GM03348 (cell line): ENCODE measurements at places on chromosomes 4 and X.

DNA sequence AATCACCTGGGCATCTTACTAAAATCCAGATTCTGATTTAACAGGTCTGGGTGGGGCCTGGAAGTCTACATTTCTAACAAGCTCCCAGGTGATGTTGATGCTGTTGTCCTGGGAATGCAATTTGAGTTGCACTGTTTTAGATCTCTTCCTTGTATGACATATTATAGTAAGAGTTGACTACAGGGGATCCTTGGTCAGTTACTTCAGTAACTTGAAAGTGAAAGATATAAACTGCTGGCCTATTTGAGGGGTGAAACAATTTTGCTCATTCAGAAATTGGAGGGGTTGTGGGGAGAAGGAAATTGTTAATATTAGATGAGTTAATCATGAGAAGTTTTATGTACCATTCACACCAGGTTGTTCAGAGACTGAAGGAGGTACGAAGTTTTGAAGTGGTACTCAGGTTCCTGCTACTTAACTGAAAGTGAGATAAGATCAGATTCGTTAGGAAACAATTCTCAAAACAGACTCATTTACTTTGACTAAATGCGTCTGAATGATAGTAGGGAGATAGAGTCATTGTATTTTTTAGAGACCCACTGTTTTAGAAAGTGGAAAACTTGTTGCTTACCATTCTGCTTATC, 12.5 kb downstream of the SH2D1A start:
- DNase-seq, result no peak

- no peak for DNase-seq
These were observed at the start of gene ESX1 for GRCh38 chrX:104254442-104255115. ESX1 (minus strand) TSS chrX:104254933; CDS start chrX:104254849, 84 bp downstream.

DNA sequence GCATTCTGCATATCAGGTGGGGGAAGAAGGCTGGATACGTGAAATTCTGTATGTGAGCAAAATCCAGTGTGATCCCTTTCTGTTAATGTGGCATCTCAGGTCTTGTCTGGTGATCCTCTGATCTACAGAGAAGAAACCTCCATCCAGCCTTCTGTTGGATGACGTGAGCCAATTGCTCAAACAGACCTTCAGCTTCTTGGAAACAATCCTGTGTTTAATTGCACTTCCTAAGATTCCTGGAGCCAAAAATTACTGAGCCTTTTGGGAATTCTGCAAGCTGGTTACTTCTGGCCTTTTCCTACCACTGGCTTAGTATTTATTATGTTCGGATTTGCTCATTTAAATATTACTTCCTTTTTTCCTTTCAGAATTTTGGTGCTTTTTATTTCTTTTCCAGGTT, 51.2 kb downstream of the TRIML1 start:
- peak; percentile 16 for DNase-seq

DNA sequence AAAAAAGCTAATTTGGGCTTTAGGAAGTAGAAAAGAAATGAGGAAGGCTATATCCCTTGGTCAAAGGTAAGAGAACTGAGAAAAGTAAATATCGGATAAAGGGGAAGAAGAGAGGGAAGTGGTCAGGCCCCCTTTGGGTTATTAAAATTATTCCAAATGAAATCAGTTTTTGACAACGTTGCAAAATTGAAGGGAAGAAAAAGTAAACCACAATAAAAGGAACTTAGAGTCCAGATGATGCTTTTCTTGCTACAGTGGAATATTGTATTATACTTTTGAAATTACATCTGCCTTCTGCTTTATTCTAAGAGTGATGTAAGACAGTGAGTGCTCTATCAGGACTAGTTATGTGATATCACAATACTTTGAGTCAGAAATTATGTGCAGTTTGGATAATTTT, 59.4 kb upstream of the RBPJ start:
- DNase-seq, result no peak

- no peak for DNase-seq
These were observed 117.7 kb upstream of the PNPLA4 start for GRCh38 chrX:8044947-8045346.

DNA sequence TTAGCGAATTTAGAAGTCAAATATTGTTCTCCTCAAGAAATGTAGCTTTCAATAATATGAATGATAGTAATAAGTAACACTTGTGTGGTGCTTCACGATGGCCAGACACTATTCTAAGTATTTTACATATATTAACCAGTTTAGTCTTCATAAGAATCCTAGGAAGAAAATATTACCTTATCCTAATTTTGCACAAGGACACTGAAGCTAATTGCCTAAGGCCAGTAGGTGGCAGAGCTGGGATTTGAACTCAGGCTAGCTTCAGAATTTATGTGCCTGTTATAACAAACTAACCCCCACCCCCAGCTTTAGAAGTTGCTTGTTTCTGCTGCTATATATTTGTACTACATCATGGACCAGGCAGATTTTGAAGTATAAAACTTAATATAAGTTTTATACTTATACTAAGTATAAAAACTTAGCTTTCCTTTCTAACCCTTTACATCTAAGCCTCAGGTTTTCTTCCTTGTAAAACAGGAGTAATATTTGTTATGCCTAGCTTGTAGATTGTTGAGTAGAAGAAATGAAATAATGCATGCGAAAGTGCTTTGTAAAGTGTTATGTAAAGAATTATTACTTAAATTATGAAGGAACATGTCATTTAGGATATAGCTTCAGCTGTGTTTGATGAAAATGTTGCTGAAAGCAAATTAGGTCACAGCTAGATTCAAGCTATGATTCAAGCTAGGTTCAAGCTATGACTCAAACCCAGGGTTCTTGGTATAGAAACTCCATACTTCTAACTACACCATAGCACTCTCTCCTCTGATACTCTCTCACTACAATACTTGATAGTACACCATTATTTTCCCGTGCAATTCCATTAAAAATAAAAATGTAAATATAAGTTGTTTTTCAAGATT, 4.2 kb upstream of the CDS1 start:
- peak; percentile 42 for DNase-seq

- no peak for DNase-seq
These were observed 46.1 kb upstream of the FAM9C start for GRCh38 chrX:13090339-13091110.

DNA sequence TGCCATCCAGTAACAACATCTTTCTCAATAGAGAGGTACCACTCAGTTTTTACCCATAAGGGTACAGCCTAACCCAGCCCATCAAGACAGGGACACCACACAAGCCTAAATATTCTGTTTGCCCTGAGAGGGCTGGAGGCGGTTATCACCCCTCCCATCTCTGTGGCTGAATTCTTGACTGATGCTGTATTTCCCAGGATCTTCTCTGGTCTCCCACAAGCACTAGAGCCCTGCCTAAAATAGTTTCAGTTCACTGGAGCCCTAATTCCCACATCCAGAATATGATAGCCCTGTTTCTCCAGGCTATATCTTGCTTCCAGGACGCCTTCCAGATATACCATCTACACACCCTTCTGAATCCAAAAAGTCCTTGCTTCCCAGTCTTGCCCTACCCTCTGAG, 91.6 kb upstream of the NMU start:
- no peak for DNase-seq

- DNase-seq, result no peak
These were observed 45.4 kb upstream of the CTAG2 start for GRCh38 chrX:154698630-154699248.

DNA sequence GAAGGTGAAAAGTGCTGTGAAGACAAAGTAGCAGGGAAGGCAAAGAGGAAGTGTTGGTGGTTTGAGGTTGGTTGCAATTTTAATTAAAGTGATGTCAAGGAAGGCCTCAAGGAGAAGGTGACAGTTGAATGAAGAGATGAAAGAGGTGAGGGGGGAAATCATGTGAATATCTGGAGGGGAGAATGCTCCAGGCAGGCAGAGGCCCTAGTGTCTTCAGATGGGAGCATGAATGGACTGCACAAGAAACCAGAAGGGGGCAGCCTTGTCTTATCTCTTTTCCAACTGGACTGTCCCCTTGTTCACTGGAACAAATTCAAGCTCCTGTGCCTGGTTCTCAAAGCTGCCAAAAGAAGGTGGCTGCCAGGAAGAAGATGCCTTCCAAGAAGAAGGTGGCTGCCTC, 68.4 kb downstream of the MAOB start:
- DNase-seq, result no peak

GRCh38 chr4:172489861-172490260, 676.7 kb downstream of the GALNTL6 start:
- DNase-seq, result no peak

GRCh38 chr4:48248559-48248953, 21.1 kb downstream of the TEC start:
- no peak for DNase-seq

DNA sequence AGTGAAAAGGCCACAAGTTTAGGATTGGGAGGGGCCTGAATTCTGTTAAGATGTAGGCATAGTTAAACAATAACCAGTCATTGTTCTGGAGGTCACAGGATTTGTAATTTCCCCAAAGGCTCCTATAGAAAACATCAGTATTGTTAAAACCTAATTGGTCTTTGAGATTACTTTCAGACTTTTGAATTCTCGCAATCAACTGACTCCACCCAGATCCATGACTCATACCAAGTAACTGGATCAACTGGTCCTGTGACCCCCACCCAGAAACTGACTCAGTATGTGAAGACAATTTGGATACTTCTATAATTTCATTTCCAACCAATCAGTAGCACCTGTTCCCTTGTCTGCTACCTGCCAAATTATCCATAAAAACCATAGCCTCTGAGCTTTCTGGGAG, 28.4 kb downstream of the MAGEB16 start:
- no peak for DNase-seq

GRCh38 chrX:37753384-37753783, 26.5 kb upstream of the CYBB start:
- no peak for DNase-seq

DNA sequence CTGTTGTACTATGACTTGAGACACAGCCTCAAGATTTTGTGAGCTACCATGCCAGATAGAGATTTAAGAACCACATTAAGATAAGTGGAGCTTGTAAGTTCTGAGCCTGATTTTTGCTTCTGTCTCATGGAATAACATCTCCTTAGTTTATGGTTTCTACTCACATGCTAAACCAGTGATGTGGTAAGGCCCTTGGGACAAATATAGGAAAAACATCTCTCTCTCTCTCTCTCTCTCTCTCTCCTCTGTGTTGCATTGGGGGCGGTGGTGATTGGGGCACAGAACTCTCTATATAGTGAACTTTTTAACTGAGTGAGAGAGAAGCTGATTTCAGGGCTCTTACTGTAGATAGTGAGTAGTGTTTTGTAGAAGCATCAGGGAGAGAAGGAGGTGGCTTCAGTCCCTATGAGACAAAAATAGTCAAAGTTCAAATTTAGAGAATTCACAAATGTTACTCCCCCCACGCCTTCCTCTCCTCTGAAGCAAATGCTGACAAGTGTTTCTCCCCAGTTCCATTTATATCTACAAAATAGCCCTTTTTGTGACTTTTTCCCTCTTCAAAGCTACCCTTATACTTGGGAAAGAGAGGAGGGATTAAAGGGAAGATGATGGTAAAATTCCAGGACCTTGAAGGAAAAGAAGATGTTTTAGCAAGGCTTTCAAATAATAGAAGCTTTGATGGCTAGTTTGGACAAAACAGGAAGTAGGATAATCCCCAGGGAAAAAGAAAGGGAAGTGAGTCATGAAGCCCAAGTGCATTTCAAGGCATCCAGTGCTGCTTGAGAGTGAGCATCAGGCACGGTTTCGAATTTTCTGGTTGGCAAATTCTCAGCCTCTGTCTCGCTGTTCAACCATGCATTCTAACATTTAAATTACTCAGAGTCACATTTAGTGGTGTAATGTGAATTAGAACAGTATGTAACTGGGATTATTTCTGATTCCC, 134.3 kb upstream of the AP1S2 start:
- DNase-seq, result peak; percentile 46

GRCh38 chr4:101020956-101021355, 326.4 kb downstream of the PPP3CA start:
- DNase-seq, result peak; percentile 30

DNA sequence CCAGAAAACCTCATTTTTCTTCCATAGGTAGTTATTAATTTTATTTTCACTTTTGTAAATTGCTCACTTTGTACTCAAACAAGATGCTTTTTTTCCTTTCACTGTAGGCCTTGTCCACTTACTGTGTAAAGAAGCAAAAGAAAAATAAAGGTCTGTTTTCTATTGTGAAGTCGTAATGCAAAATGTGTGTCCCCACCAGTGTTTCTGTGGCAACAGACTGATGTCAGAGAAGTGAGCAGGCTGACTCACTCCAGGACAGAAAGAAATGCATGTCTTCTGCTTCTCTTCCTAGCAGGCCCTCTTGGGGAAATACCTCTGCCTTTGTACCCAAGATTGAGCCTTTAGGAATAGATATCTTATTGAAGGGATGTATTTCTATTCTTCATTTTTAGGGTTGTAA, 30.3 kb downstream of the INPP4B start:
- DNase-seq, result peak; percentile 32

DNA sequence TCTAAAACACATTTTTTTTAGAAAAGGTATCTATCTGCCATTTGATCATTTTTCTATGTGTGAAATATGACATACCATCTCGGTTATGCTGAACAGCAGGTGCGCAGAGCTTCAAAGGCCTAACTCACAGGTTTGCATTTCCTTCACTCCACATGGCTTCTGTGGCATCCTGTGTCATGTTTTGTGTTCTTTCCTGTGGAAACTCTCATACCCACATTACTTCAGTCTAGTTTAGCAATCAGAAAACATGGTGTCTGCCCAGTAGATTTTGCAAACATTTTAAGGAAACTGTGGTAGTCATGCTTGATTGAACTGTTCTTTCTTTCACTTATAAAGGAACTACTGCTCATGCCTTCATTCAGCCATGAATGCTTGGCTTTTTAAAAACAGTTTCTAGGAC, 11.3 kb upstream of the ARAP2 start:
- DNase-seq, result no peak
